ENCODE measurements at places on chromosomes 12 and 14.

GRCh38 chr12:7108796-7109571 lies at the start of gene C1RL:
Gene C1RL (minus strand): TSS chr12:7109214. CDS start chr12:7109180, 34 bp downstream.
- DNase-seq: peak; percentile 77

- DNase-seq: no peak
Observed at GRCh38 chr12:18355429-18355828, 94.1 kb downstream of the PIK3C2G start.

GRCh38 chr12:91061091-91061490 lies 3.3 kb upstream of the KERA start:
- DNase-seq: no peak

DNA sequence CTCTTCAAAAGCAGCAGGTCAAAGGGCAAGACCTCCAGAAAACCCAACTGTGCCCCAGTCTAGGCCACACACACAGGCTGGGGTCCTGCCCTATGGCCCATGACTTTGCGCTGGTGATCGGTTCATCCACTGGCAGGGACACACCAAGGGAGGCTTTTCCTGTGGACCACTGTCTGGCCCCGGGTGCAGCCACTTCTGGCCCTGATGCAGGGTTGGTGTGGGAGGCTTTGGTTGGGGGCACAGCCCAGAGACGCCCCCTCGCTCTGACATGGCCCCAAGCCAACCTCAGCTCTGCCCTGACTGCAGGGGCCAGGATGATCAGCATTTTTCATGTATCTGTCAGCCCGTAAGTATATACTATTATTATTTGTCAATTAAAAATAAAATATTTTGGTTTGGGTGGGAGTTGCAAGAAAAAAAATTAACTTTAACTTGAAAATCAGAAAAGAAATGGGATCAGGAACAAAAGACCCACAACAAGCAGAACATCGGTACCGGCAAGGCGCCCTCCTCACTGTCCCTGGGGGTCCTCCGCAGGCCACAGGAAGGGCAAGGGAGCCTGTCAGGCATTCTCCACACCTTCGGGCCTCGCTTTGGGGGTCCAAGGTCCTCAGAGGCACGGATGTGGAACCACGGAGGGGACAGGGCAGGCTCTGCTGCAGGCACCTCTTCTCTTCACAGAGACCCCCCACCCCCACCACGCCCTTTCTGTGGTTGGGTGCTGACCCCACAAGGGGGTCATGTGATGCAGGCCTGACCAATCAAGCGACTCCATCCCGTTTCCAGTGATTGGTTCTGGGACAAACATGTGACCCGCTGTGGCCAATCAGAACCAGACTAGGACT lies 181.5 kb upstream of the SFSWAP start:
- DNase-seq: no peak

DNA sequence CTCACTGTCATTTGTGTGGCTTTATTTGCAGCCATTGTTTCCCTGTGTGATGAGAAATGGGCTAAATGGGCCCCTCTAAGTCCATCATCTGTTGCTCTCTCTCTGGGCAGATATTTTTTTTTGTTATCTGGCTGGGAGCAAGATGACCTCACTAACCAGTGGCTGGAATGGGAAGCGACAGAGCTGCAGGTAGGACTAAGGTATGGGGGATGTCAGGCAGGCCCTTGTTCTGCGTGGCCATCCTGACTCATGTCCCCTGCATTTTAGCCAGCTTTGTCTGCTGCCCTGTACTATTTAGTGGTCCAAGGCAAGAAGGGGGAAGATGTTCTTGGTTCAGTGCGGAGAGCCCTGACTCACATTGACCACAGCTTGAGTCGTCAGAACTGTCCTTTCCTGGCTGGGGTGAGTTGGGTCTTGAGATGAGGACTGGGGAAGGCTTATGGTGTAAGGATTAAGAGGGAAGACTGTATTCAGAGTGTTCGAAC lies 1.3 kb downstream of the MARS1 start:
- DNase-seq: no peak

DNA sequence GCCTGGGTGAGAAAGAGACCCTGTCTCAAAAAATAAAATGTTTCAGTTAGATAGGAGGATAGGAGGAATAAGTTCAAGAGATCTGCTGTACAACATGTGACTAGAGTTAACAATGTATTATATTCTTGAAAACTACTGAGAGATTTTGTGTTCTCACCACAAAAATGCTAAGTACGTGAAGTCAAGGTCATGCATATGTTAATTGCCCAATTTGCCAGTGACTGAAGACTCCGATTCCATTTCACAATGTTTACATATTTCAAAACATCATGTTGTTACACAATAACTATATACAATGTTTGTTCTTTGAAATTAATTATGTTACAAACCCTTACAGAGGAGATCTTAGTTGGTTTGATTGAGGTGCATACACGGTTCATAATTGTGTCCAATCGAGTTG lies 52.1 kb downstream of the SLC15A4 start:
- DNase-seq: no peak

- DNase-seq: no peak
Observed at GRCh38 chr12:99154983-99155336, 492.6 kb upstream of the GARIN6 start.

- DNase-seq: no peak
Observed at GRCh38 chr12:9756170-9756569, 4.5 kb downstream of the CD69 start.

GRCh38 chr12:81231574-81232368 lies 153.9 kb downstream of the ACSS3 start:
- DNase-seq: no peak

DNA sequence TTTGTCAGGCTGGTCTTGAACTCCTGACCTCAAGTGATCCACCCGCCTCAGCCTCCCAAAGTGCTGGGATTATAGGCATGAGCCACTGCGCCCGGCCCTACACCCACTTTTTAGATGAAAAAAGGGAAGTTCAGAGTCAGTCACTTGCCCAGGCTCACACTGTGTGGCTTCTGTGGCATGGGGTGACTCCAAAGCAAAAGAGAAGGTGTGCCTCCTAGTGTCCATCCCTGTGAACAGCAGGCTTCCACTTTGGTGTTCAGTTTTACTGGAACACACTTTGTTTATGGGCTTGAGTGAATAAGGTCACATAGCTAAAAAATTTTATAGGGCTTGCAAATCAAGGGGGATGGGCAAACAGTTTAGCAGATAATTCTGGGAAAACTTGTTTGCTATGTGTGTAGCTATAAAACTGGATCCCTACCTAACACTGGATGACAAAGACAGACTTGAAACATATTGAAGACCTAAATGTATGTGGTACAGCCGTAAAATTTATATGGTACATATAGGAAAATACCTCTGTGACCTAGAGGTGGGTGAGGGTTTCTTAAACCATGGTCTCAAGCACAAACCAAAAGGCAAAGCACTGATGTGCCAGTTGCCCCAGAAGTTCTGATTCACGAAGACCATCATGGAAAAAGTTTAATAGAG lies 54.9 kb downstream of the EID3 start:
- peak; percentile 54 for DNase-seq
